Common myeloid progenitor, CD34-positive (primary cell): ENCODE measurements at places on chromosomes 3 and 15.
A peak's percentile ranks its signal among the peaks of the same experiment; 100 is the strongest.

DNA sequence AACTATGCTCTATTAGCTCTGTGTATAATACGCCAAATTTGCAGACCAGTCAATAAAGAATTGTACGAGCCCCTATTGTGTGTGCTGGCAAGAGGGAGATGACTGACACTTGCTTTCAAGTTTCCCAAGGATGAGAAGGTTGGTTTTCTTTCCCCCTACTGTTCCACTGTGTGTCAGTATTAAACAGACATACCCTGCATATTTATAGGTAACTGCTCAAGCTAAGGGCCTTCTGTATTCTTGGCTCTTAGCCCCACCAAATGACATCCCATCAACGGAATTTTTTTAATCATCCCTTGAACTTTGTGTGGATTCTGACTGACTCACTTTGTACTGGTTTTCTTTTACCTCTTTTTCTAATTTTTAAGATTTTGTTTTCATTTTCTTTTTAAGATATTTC lies 60.6 kb upstream of the GYG1 start:
- no peak for DNase-seq

DNA sequence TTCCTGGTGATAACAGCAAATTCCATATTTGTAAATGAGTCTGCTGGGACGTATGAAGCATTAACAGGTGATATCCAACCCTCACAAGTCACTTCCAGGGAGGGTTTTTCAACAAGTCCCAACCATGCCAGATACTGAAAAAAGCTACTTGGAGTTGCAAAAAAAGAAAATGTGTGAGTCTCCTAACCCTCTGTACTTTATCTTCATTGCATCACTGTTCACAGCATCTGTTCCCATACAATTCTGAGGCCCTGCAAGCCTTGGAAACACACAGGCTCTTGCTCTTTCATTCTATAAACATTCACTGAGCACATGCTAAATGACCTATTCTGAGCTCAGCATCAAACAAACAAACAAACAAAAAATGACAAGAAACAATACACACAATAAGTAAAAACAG lies 120.8 kb downstream of the RFTN1 start:
- DNase-seq: no peak

- peak; percentile 58 for DNase-seq
These were observed 40.7 kb upstream of the RSL24D1 start for GRCh38 chr15:55237219-55238130.

GRCh38 chr3:77816366-77816765 lies 776.5 kb downstream of the ROBO2 start:
- DNase-seq: no peak

DNA sequence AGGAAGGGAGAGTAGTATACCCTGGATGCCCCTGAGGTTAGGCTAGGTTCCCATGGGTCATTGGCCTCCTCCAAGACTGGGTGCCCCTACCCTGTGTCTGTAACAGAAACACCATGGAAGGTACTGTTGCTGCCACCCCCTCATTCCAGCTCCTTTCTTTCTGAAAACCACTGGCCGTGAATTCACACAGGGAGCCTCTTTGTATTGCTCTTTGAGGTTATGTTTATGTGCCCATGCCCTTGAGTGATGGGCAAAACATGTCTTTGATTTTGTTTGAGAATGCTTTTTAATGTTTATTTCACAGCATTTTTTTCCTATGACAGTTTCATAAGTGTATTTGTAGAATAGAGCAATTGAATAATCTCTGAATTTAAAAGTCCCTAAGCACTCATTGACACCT lies 79.7 kb downstream of the RARB start:
- DNase-seq: no peak

GRCh38 chr3:194251461-194251860 lies 99.7 kb downstream of the CPN2 start:
- DNase-seq: no peak

GRCh38 chr3:64939747-64940450 lies 252.1 kb upstream of the ADAMTS9 start:
- no peak for DNase-seq

- DNase-seq: no peak
These were observed 16.1 kb upstream of the GCNT3 start for GRCh38 chr15:59595434-59595915.

DNA sequence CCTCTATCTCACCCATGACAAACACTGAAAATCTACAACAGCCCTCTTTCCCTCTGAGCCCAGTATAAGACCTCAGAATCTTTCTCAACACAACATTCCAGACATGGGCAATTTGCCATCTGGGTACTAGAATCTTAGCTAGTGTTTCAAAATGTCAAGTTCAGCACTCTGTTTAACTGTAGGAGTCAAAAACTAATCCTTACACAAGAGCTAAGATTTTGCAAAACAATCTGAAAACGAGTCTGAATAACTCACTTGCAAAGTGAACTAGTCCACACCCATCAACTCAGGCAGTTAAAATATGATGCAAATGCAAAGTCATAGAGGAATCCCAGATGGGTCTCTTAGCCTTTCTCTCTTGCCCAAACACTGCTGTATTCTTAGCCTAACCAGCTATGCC lies 67.8 kb downstream of the GPR176 start:
- no peak for DNase-seq

GRCh38 chr3:29949940-29950616 lies 656.3 kb upstream of the TGFBR2 start:
- DNase-seq: no peak

DNA sequence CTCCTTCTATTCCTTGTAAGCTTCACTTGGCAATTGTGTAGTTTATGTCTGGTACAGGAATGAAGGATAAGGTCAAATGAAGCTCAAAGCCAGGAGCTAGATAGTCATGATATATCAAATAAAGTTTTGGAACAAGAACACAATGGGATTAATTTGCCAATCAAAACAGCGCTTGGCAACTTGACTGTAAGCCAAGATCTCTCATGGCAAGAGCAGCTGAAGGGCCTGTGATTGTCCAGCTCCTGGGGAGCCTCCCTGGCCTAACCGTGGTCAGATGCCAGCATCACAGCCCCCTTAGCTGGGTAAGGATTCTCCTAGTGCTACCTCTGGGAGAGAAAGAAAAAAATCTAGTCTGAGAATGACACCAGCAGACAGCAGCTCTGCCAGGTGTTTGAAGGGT lies 97.2 kb downstream of the LIPC start:
- DNase-seq: no peak
